Mesendoderm (in vitro differentiated cells): ENCODE measurements at places on chromosomes 11 and 22.

GRCh38 chr11:62647609-62648005 lies 1.2 kb upstream of the GANAB start:
- DNase-seq = no peak

DNA sequence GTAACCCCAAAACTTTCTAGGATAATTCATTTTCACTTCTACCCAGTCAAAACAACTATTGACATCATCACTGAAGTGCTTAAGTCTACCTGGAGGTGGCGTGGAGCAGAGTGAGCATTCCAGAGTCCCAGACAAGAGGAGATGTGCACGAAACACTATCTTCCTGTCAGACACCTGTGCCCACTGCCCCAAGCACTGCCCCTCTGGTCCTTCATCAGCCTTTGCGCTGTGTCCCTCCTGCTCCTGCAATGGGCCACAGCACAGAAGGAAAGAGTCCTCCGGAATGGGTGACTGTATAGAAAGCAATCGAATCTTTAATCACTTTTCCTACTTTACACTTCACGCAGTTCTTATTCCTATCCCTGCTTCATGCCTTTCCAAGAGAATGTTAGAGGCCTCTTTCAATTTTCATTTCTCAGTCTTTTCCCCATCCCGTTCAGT lies 512 bp upstream of the GRIA4 start:
- peak; percentile 58 for DNase-seq

DNA sequence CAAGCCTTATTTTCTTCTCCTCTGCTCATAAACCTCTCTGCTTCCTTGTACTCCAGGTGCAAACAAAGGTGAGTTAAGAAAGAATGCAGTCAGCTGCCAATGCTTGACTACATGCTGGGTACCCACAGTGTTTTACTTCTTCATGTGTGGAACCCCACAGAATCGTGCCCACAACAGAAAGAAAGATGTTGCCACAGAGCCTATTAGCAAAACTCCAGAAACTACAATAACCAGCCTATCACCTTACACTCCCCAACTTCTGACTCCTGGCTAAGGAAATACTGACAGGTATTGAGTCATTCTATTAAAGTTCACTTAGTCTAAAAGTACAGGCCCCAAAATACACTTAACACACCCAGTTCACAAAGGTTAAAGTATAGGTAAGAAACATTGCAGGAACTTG lies 56.9 kb upstream of the CCDC89 start:
- DNase-seq = no peak

GRCh38 chr11:78010304-78010703 lies 12.8 kb downstream of the KCTD14 start:
- no peak for DNase-seq

DNA sequence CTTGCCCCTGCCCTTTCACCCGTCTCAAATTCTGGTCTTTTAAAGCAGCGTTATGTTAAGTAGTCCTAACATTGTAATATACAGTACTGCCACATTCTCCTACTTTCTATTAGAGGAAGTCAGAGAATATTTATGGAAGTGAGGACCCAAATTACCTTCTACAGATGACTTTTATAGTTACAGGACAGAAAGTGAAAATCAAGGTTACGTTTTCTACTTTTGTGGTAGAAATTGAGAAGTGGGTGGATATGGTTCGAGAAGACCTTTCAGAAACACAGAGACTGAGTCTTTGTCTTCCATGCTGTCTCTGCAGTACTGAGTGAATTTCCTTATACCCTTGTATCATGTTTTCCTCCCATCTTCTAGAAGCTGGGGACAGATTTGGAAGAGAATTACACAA lies 17.1 kb downstream of the SC5D start:
- no peak for DNase-seq

- DNase-seq = no peak
Measured at GRCh38 chr11:121059605-121060004, 35.7 kb downstream of the TBCEL start.

- no peak for DNase-seq
Measured at GRCh38 chr11:7514099-7514591, 346 bp downstream of the PPFIBP2 start.

DNA sequence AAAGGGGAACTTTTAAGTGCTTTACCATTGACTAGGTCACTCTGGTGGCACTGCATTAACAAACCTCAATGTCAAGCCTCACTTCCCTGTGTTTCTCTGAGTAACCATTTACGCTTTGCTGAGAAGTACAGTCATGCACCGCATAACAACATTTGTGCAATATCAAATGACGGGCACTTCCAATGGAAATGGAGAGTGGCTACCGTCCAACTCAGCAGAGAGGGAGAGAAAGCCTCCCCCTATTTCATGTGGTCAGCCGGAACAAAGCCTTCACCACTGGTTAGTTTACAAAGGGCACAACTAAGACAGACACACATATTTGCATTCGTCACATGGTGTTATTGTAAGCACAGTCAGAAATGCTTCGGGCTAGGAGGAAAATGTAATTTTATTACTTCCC lies 117.3 kb downstream of the RASSF10 start:
- DNase-seq = no peak

GRCh38 chr22:23182309-23183060 lies 2.2 kb downstream of the BCR start:
- peak; percentile 70 for DNase-seq

GRCh38 chr11:64861227-64861975 lies 16.9 kb upstream of the CDC42BPG start:
- no peak for DNase-seq

DNA sequence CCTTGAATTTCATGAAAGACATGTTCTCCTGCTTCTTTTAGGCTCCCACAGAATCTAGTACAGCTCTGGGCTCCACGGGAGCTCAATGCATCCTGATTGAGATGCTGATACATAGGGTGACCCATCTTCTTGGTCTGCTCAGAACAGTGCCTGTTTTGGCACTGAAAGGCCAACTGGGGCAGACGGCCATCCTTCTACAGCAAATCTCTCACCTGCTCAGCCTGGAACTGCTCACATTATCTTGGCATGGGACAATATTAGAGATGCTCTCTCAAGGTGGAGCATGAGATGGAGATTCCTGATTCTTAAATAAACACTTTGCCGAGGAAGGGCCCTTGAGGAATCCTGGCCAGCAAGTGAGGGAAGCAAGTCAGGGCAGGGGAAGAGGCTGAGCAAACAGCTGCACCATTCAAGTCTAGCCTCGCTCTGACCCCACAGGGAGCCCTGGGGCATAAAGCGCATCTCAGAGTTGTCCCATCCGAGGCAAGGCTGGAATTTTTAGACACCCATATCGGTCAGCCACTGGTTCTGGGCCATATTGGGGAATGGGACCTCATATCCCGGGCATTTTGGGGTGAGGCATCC lies 58.4 kb upstream of the CSNK2A3 start:
- no peak for DNase-seq

- DNase-seq = no peak
Measured at GRCh38 chr11:3157381-3158130, 7.6 kb downstream of the OSBPL5 start.

DNA sequence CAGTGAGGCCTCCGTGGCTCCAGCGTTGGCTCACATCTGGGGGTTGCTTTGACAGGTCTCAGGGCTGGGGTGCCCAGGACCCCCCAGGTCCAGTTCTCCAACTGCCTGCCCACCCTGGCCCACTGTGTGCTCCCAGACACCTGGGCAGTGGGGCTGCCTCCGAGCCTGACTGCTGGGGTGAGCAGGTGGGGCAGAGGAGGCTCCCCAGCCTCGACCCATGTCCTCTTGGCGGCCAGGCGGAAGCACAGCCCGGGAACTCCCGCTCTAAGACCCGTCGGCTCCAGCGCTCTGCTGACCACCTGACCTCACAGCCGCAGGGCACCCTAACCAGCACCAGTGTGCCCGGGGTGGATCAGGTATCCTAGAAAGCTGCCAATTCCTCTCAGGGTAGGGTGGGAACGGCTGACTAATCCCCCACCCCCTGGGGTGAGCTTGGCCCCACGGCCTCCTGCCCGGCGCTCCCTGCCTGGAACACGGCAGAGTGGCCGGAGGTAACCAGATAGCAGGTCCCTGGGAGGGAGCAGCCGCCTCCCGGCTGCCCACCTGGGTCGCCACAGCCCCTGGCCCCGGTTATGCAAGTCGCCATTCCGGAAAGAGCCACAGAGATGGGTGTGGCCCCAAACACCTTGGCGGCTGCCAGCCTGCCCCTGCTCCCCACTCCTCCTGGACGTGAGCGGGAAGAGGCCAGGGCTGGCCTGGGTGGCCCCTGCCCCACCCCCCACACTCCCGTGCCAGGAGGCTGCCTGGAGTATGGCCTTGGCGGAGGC lies 19.2 kb upstream of the MUC5B start:
- no peak for DNase-seq

DNA sequence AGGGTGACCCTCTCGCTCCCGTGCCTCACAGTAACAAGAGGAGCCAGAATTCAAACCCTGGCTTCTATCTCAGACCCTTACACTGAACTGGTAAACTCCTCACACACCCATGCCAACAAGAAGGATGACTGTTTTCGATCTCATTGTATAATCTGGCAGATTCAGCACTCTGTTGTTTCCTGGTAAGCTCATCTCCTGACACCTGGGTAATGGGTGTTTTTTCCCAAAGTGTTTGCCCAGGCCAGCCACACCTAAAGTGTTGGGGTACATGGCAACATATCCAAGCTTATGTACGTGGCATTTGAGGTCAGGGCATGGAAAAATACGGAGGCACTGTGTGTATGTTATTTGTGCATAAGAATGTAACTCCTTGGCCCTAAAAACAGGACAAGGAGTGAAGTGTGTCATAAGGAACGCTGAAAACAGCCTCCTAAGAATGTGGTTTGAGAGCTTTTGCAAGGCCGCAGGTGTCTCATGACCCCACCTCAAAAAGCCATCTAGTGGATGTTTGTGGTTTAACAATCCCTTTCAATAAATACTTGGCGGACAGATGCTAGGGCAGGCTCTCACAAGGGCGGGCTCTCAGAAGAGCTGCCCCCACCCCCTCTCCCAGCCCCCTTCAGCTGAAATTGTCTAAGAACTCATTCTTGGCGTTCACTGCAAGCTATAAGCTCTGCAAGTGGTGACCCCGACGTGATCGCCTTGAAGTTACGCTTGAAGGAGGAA lies at the start of gene MS4A15:
Gene MS4A15, plus strand, starts transcription at position 561 of the 726 bp plus-strand sequence. CDS start 6,867 bp downstream, outside the sequence.
- peak; percentile 81 for DNase-seq

- no peak for DNase-seq
Measured at GRCh38 chr11:31412946-31413345, 43.3 kb downstream of the DNAJC24 start.

DNA sequence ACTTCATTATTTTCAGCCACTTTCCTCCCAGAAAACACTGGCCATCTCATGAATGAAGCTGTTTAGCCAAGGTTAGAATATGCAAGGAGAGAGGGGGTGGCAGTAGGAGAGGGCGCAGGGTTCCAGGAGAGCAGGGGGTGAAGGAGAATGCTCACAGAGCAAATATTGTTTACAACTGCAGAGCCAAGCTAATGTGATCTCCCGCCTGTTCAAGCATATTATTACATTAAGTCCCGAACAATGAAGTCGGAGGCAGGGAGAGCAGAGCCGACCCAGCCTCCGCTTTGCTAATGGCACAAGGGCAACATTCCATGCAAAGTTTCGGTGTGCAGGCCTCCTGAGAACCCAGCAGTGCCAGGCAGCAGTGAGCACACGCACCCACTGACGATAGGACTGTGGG lies 80.1 kb downstream of the MICAL3 start:
- DNase-seq = no peak

- peak; percentile 82 for DNase-seq
Measured at GRCh38 chr11:74449369-74449931, 17.9 kb downstream of the KCNE3 start.

DNA sequence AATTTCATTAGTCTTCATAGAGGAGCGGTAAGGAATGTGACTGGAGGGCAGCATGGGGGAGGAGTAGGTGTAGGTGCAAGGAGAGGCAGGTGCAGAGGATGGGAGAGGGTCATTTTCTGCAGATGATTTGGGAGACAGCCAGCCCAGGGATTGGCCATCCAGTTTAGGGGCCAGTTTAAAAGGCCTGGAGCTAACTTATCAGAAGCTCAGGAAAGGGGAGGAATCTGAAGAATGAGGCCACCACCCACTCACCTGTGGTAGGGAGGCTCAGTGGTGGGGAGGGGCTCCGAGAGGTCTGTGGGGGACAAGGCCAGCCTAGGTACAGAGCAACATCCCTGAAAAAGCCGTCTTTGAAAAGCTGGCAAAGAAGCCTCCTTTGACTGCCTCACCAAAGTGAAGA lies 110.8 kb upstream of the TMEM45B start:
- DNase-seq = no peak

DNA sequence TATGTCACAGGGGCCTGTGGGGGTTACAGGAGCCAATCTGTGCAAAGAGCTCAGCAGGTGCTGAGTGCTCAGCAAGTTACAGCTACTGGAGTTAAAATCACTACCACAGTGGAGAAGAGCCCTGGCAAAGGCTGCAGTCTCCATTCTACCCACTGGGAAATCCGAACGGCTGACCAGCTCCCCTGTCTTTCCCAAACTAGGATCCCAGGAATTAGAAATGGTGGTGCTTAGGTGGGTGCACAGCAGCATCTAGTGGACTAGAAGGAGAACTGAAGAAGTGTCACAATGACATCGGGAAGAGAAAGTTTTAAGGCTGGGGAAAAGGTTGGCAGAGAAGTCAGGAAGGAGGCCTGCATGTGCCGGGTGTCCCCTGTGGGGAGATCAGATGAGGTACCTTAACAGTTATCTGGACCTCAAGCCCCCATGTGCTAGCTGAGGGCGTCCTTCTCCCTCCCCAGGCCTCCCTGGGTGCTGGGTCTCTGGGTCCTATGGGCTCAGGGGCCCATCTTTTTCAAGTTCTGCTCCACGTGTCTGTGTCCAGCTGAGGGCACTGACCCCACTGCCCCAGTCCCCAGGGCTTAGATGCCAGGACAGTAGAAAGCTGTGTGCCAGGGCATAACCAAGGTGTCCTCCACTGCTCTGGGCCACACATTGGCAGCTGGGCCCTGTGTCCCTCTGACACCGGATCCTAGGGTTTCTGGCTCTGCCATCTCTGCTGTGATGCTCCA lies 1.9 kb downstream of the PIWIL3 start:
- DNase-seq = peak; percentile 96

GRCh38 chr11:95084509-95084908 lies 5.1 kb upstream of the ENDOD1 start:
- peak; percentile 42 for DNase-seq

GRCh38 chr22:49548356-49549202 lies 279.1 kb downstream of the BRD1 start:
- peak; percentile 62 for DNase-seq

DNA sequence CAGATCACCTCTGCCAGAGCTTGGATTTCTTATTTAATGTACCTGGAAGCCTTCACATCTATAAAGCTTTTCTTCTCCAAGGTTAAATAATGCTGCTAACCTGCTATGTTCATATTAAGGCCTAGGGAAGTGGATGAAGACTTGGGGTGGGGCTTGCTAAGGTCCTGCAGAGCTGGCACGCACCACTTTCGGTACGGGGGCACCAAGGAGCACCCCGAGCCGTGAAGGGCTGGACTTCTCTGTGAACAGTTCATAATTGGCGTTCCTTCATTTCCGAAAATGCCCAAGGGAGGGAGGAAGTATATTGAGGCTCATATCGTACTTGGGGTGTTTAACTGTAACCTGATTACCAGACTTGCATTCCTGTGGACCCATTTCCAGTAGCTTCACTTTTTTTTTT lies 59.6 kb downstream of the ST14 start:
- DNase-seq = no peak

DNA sequence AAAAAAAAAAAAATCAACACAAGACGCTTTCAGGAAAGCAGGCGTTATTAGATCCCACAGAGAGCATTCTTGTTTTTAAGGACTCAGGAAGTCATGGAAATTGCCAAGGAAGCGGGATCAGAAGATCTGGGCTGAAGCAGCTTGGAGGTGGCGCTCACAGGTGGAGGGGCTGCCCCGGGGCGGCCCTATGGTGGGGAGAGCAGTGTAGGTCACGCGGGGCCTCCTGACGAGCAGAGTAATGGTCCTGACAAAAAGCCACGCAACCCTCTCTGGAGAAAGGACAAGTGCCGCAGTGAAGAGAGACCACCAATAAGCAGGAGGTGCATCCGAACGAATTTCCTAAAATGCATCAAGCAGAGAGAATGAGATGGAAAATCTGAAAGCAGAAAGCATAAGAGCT lies 407.0 kb downstream of the BRD1 start:
- DNase-seq = no peak
